ENCODE measurements at places on chromosomes 16 and 17. TPM values are rescaled to one million over a fixed set of nuclear protein-coding genes. Genes with fewer than 3 reads are reported as not detected.

Gene STH
- not detected for total RNA-seq

GRCh38 chr17:15884731-15885130 is 60.2 kb upstream of the ADORA2B start:
- no peak for DNase-seq

Gene SPATA32
- total RNA-seq: not detected

GRCh38 chr16:3465911-3466584 is 22.6 kb downstream of the NAA60 start:
- DNase-seq: no peak

Gene KRT32
- not detected for total RNA-seq

DNA sequence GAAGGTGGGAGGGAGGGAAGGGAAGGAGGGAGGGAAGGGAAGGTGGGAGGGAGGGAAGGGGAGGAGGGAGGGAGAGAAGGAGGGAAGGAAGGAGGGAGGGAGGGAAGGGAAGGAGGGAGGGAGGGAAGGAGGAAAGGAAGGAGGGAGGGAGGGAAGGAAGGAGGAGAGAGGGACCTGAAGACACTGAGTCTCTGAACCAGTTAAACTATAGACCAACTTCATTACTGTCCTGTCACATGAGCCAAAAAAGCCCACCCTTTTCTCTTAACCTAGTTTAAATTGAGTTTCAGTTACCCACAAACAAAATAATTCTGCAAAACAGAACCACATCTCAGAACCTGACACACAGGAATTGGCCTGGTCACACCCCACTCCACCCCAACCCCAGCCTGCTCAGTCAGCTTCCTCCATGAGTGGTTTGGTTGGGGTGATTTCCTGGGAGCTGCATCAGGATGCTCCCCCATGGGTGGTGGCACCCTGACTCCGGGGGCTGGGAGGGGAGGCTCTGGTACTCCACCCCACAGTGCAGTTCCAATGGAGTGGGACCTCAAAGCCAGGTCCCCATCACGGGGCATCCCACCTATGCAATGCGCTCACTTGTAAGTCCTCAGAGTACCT is 4.7 kb upstream of the PRR29 start:
- DNase-seq: peak; percentile 43

DNA sequence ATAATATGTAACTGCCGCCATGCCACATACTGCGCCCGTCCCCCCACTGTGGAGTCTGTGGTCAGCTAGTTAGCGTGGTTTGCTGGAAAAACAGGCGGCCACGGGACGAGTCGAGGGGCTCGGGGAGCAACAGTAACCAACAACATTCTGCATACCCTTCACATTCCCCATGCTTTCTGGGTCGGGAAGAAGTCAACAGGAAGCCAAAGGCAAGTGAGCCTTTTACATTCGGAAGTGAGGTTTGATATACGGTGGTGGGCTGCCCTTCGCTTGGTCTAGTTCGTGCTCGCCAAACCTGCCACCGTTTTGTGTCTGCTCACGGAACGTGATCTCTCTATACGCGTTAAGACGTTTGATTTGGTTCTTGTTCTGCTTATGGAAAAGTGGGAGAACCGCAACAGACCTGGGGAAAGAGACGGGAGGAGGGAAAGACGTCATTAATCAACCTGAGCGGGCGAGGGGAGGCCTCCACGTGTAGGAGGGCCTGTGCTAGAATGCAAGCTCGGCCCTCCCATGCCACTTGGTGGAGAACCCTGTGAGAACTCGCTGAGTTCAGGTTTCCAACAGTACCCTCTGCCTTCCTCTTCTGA is 28.9 kb upstream of the CFAP20 start:
- no peak for DNase-seq

- no peak for DNase-seq
These were observed 6.1 kb upstream of the LHX1 start for GRCh38 chr17:36931096-36931696.

Gene MED9
- 15.3 TPM for total RNA-seq

DNA sequence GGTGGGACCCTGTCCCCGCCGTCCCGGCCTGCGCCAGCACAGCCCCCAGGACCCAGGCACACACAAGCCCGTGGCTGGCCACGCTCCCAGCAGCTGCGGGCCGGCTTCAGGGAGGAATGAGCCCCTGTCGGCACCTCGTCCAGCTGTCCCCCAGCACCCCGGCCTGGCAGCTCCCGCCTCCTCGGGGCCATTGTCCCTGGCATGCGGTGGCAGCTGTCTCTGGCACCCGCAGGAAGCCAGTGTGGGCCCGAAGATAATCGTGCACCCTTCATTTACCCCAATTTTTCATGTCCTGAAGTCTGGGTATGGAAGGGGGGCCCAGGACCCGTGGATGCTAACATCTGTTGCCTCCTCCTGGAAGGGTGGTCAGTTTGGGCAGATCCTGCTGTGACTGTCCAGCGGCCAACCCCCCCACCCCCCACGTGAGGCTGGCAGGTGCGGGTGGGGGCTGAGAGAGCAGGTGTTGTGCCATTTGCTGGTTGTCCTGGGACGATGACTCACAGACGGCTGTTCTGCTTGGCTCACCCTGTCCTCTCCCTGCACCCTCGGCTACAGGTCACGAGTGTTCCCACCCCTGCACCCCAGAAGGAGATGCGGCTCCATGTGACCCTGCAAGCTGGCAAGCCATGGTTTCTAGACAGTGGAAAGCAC is 4.0 kb upstream of the LMF1 start:
- DNase-seq: no peak

- DNase-seq: no peak
These were observed 25.6 kb upstream of the ZNF652 start for GRCh38 chr17:49387498-49388289.

DNA sequence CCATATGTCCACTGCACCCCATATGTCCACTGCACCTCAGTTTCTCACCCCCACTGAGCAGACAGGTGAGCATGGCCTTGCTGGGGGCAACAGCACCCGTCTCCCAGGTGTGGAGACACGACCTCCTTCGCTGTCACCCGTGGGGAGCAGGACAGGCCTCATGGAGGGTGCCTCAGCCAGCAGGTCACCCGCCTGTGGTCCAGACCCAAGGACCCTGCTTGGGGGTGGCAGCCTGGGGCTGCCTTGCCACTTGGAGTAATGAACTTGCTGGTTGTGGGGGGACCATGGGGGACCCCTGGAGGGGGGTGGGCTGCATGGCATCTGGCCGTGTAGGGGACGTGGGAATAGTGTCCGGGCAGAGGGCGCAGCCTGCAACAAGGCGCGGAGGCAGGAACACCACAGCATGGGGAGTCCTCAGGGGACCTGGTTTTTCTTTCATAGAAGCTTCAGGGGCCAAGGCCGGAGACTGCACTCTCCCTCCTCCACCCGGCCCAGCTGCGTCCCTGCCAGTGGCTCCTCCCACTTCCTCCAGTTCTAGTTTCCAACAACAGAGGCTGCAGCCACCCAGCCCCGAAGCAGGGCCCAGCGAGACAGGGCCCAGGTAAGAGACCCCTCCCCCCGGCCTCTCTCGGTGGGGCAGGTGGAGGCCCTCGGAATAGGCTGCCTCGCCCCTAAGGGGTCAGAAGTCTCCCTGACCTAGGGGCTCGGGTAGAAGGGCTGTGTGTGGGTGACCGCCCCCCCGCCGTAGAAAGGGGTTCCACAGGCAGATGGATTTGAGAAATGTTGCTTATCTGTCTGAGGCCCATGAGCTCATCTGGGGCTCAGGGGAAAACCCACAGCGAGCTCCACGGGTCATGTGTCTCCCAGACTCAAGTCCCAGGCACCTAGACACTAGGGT is at the start of gene NHLRC4:
Gene NHLRC4 (plus strand): TSS at position 531 of the 898 bp plus-strand sequence. CDS start 1,043 bp downstream, outside the sequence.
- DNase-seq: peak; percentile 90

DNA sequence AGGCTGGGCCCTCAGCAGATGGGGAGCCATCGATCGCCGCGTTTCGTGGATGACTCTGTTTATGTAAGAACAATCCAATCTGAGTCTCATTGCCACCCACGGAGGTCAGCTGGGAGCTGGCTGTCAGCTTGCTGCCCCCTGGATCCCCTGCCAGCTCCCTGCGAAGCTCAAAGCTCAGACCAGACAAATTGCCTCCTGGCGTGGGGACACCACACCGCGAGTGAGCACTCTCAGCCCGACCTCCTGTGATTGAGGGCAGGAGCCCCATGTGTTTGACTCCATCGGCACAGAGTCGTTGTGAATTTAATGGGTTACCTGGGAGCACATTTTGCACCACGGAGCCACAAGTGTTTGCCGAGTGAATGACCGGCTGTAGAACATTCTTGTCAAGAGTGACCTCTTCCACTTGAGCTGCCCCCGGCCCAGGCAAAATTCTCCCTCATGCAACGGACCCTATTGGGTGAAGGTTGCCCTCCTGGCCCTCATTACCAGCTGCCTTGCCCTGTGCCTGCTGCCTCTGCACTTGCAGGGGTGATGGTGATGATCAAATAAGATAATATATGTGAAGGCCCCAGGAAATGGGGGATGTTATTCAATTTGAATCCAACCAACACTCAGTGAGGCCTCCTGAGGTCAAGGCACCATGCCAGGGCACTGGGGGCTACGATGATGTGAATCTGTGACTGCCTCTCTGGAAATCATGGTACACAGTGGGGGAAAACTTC is 7.6 kb upstream of the GFAP start:
- peak; percentile 39 for DNase-seq

Measured in sigmoid colon (tissue), 7 donors.